SK-N-MC (cell line): ENCODE measurements at places on chromosomes 7 and 10.

DNA sequence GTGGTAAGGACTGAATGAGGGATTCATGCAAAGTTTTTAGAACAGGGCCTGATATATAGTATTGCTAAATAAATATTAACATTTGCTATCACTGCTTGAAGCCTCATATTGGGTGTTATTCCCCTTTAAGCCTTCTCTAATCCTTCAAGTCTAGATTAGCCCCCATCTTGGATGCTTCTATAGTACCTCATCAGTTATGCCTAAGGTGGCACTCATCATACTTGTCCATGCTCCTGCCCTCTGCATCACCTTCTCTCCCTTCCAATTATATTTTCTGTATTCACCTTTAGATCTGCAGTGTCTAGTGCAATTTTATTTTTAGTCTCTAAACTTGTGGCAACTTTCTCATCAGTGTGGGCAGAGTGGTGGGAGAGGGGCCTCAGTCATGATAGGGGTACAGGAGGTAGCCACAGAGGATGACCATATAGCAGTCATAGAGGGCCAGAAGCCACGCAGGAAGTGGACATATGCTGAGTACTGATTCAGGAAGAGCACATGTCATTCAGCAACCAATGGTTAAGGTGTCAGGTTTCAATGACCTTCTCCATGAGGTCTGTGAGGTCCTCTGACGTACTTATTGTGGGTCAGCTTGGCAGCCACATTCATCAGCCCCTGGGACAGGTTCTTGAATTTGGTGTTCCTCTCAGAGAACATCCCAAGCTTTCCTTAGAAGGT is 2.5 kb downstream of the ENTPD1 start:
- DNase-seq, result no peak

DNA sequence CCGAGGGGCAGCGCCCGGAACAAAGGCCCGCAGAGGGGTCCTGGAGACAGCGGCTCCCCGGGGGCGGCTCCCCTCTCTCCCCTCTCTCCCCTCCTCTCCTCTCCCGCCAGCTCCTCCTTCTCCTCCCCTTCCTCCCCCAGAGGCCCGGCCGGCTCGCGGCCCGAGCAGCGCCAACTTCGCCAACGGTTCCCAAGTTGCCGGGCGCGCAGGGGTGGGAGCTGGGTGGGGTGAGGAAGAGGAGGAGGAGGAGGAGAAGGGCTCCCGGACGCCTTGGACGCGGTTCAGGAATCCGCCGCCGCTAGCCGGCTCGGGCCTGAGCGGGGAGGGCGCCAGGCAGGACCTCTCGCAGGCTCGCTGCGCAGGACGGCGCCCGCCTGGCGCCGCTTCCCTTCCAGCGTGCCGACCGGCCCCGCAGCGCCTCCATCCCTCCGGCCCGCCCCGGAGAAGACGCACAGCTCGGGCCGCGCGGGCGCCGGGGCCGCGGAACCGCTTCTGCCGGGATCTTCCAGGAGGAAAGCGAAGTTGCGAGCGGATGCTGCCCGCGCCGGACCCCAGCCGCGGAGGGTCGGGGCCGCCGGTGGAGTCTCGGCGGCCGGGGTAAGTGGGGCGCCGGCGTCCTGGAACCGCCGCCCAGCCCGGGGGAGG is at the start of gene CHST3:
Gene CHST3, plus strand, starts transcription at position 298 of the 645 bp plus-strand sequence. CDS start 41,448 bp downstream, outside the sequence.
- no peak for DNase-seq

- DNase-seq, result no peak
Observed at GRCh38 chr7:81430150-81430549, 339.7 kb downstream of the HGF start.

- DNase-seq, result no peak
Observed at GRCh38 chr10:61399406-61399805, 53.8 kb downstream of the TMEM26 start.

- DNase-seq, result no peak
Observed at GRCh38 chr7:134016223-134016941, 110.8 kb upstream of the LRGUK start.

DNA sequence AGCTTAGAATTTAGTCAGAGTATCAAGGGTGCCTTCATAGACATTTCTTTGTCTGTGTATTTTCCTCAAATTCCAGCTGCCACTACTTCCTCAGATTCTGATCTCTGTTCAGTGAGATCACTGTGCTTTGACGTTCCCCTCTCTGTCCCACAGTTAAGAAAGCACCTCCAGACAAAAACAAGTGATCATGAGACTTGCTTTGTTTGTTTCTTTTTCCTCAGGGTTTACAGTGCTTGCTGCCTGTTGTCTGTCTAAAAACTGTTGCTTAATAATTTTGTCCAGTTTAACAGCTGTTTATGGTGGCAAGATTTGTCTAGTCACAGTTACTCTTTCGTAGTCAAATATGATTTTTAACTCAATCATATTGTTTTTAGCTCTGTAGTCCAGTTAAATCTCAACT is 29.1 kb downstream of the TRUB1 start:
- no peak for DNase-seq

DNA sequence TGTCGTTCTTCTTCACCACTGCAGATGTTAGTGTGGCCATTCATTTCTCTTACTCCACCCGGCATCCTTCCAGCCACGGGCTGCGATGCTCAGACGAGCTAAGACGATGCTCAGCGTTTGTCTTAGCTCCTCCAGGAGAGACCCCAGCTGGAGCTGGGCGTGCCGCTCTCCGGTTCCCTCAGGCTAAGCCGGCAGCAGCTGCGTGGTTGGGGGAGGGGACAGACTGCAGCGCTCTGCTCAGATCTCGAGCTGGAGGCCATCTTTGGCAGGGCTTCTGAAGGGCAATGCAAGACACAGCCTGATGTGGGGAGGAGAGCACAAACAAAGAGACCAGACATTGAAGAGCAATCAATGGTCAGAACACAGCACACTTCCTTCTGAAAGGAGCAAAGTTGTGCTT is 4.8 kb downstream of the INA start:
- DNase-seq, result no peak

DNA sequence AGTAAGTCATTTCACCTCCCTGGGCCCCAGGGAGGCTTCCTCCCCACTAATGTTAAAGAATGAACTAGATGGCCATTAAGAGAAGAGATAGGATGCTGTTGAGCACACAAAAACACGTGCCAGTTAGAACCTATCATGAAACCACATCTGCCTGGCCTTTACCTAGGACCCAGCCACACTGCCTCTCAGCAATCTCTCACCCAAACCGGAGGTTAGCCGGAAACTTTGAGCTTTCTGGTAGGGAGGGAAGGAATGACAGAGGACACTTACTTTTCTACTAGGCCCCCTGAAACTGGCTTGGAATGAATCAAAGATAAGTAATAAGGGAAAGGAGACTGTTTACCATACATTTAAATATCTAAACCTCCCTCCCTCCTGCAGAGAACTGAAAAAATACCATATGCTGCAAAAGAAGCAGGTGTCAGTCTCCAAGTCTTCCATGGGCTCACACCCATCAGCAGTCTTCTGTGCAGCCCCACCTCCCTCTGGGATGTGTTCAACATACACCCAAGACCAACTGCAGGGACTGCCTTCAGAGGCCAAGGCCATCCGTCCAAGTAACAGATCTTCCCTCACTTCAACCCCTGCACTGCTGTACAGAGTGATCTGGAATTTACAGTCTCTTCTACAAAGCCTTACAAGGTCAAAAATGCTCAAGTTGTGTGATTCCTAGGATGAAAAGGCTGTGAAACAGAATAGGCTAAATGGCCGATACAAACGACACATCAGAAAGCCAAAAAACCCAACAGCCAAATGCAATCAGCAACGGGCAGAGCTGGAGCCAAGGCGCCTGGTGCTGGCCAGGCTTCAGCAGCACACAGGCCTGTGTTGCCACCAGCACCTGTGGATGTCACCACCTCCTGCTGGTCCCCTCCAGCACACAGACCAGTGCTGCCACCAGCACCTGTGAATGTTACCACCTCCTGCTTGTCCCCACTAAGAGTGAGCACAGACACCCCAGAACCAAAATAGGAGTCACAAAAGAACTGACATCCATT is 42.4 kb downstream of the SORBS1 start:
- no peak for DNase-seq

GRCh38 chr7:71221549-71221948 is 89.6 kb downstream of the GALNT17 start:
- DNase-seq, result no peak

GRCh38 chr10:97499561-97500296 is 1.0 kb downstream of the UBTD1 start:
- DNase-seq, result no peak

GRCh38 chr7:124403587-124403986 is 362.0 kb downstream of the GPR37 start:
- DNase-seq, result no peak

- no peak for DNase-seq
Observed at GRCh38 chr7:140048138-140048537, 14.6 kb downstream of the PARP12 start.

GRCh38 chr7:88694207-88694606 is 65.3 kb upstream of the ZNF804B start:
- no peak for DNase-seq

DNA sequence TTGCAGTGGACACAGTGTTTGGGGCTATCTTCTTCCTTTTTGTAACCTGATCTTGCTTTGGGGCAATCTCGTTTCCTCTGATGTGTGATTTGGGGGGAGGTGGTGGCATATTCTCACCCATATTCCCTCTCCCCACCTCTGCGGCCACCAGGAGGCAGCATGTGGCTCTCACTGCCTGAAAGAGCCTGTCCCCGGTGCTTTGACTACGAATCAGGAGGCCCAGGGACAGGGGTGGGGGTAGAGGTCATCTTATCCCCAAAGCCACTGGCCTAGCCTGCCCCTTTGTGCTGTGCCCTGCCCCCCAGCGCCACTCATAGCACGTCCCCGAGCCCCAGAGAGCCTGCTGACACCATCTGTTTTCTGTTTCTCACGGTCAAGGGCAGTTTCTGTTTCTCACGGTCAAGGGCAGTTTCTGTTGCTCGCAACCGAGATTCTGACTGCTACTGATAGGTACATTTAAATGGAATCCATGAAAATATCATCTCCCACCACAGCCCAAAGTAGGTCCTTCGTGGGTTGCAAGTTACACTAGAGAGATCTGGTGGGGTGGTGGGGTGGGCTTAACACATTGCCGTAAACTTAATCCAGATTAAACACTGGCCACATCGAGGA is 28.2 kb downstream of the PHYH start:
- no peak for DNase-seq

- no peak for DNase-seq
Observed at GRCh38 chr10:51706225-51706624, 6.8 kb upstream of the CSTF2T start.

DNA sequence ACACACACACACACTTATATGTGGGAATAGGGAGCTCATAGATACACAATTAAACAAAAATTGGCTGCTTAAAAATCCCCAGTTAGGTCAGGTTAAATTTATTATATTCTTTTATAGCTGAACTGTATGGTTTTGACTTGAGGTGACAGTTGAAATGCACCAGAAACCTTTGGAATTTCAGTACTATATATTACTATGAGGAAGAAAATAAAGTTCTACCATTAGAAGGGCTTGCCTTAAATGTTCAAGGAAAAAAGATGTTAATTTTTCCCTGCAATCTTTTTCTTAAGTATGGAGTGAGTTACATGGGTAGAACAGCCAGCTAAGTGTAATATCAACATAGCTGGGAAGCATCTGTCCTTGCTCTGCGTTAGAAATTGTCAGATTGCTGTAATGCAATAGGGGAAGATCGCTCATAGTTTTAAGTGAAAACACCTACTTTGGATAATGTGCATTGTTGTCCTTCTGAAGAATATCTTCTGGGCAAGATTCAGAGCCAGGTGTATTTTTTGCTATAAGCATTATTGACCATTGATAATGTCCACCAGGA is 415.8 kb upstream of the MKI67 start:
- no peak for DNase-seq

GRCh38 chr10:43749145-43749576 is 100.5 kb upstream of the ZNF32 start:
- DNase-seq, result no peak

GRCh38 chr10:122050311-122050710 is 61.3 kb downstream of the TACC2 start:
- no peak for DNase-seq
